ENCODE measurements at places on chromosomes 1 and 21. TPM values are rescaled to one million over a fixed set of nuclear protein-coding genes. Genes with fewer than 3 reads are reported as not detected.

DNA sequence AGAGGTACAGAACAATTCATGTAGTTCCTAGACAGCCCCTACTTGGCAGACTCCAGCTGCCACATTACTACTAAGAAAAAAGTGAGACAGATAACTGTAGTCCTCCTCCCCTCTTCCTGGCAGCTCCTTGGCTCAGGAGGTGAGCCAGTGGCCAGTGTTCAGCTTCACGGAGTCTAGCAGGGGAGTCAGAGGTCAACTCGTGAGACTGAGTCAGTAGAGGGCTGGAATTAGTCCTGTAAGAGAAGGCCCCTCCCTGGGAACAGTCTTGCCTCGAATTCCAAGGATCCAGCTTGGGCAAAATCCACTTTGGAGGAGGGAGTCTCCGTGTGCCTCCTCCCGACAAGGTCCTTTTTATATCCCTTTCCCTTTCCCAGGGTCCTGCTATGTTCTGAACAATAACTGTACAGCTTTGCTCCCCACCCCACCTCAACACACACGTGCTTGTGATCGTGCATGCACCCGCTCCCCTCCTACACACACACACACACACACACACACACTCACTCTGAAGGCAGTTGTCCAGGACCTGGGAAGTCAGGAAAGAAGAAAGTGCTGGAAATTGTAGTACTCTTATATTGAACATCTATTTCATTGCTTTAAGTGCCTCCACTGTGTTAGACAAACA, 22.5 kb upstream of the SLC27A3 start:
- H3K36me3 ChIP-seq = peaks cover 70% of the 10 kb centered on the region
- no peak overlapping the region for H3K4me3 ChIP-seq
- no peak overlapping the region for H3K27ac ChIP-seq
- no peaks in the 10 kb centered on the region for H3K4me1 ChIP-seq
- DNase-seq = no peak

GRCh38 chr1:43437031-43437973, 16.4 kb downstream of the HYI start:
- no peak overlapping the region for H3K27ac ChIP-seq
- H3K27me3 ChIP-seq = no peaks in the 10 kb centered on the region
- DNase-seq = no peak
- peaks cover 10% of the 10 kb centered on the region for H3K4me1 ChIP-seq

KDF1 gene
- total RNA-seq = not detected

LGR6 gene
- total RNA-seq = not detected

All from A673 (cell line).